SJCRH30 (cell line): ENCODE measurements at places on chromosomes 4 and X.

GRCh38 chrX:119381349-119381944 lies 17.7 kb upstream of the SLC25A43 start:
- DNase-seq, result no peak

DNA sequence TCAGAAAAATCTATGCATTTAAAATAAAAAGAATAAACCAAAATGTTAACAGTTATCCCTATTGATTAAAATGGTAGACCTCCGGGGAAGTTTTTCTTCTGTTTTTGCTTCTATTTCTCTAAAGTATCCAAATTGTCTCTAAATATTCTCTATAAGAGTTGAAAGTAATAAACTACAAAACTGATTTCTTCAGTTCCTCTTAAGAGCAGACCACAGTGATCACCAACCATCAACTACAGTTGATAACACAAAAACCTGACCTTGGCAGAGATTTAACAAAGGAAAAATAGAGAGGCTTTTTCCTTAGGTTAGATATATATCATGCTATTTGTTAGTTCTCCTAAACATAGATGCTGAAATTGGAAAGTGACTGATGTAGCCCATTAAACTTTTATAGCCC lies 27.3 kb downstream of the DDX60 start:
- DNase-seq, result no peak

GRCh38 chr4:73446336-73446938 lies 10.4 kb downstream of the AFP start:
- peak; percentile 46 for DNase-seq

- DNase-seq, result no peak
Observed at GRCh38 chr4:41647383-41647782, 101.1 kb downstream of the PHOX2B start.

DNA sequence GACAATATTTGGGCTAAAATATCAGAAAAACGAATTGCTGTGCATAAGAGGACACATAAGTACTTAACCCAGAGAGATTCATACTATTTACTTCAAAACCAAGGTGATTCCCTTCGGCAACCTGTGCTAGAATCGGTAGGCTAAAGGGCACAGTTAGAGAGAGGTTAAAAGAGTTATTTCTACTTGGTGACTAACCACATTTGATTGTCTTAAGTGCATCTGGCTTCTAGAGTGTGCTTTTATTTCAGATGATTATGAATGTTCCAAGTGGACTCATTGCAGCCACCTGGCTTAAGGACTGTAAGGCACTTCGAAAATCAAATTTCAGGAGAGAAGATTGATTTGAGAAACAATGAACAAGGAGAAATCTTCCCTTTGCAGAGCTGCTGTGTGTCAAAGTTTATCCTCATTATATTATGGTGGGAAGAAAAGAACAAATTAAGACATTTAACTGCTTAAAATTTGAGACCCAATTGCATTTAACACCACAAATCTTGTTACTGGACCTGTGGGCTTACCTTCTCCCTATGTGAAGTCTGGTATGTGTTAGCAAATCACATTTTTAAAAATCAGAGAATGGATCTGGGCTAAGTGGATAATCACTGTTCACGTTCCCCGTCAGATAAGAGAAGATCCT lies 34.0 kb downstream of the PHOX2B start:
- no peak for DNase-seq

DNA sequence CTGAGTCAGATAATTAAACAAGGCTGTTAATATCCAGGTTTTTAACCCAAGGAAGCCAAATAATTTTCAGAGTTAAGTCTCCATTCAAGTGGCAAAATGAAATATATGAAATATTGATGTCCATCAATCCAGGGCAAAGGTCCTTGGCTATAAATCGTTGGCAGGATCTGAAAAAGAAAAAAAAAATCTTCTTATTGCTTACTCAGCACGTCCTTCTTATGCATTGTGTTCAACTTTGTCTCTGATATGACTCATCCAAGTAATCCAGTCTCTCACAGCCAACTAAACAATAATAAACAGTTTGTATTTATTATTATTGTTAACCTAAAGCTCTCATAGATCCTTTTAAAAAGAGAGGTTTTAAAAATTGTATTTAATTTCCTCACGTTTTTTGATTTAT lies 851.2 kb downstream of the ADGRL3 start:
- no peak for DNase-seq

DNA sequence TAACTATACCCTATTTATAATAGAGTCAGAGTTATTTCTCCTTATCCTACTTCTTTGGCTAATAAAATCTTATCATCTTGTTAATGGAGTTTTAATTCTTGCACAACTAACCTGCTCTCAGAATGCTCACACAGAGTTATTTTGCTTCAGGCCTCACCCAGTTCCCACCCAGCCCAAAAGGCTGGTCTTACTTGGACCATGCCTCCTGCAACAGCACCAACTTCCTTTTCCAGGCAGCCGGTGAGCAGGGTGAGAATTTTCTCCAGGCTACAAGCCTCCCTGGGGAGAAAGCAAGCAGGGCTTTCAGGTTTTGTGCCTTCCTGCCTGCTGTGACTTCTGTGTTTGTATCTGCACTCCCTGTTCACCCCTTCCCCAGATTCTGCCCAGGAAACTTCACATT lies 29.1 kb upstream of the BANK1 start:
- DNase-seq, result no peak

DNA sequence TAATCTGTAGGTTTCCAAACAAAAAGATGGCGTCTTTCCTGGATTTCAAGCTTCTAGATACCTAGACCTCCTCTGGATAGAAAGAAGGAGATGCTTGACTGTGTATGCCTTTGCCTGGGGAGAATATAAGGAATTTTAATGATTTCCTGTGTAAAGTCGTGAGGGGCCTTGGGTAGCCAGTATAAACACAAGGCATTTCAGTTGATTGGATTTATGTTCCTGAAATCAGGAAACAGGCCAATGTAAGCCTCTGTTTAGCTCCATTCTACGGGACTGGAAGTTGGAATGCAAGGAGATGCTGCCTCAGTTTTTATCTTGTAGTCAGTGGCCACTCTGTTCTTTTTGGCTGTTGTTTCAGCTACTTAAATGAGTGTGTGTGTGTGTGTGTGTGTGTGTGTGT lies 137.2 kb downstream of the GUCY2F start:
- DNase-seq, result no peak

DNA sequence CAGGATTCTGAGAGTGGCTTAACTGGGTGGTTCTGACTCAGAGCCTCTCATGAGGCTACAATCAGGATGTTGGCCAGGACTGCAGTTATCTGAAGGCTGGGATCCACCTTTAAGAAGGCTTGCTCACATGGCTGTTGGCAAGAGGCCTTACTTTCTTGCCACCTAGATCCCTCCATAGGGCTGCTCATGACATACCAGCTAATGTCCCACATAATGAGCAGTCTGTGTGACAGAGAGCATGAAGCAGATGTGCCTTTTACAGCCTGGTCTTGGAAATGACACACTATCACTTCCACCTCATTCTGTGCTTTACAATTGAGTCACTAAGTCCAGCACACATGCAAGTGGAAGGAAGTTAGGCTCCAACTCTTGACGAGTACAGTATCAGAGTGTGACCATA lies 4.3 kb upstream of the RBM3 start:
- no peak for DNase-seq

GRCh38 chr4:80705311-80705710 lies 325.2 kb upstream of the BMP3 start:
- DNase-seq, result no peak

- no peak for DNase-seq
Observed at GRCh38 chr4:150250293-150250997, 172.2 kb downstream of the DCLK2 start.

GRCh38 chr4:36944232-36944631 lies 300.3 kb upstream of the NWD2 start:
- no peak for DNase-seq

DNA sequence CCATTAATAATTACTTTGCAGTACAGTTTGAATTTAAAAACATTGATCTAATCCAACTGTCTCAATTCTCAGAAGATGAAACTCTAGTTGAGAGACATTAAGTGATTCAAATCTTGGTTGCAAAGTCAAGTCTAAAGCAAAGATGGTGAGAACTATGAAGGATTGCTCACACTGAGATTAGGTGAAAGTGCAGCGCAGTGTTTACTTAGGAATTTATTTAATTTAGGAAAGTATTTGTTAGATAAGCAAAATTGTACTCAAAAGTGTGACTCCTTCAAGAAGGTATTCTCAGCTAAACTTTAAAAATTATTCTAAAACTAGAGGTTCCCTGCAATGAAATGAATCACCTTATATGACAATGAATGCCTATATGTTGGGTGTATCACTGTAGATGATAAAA lies 454.9 kb downstream of the PDGFC start:
- DNase-seq, result no peak

- DNase-seq, result no peak
Observed at GRCh38 chr4:189835505-189835904, 105.2 kb upstream of the FRG1 start.

DNA sequence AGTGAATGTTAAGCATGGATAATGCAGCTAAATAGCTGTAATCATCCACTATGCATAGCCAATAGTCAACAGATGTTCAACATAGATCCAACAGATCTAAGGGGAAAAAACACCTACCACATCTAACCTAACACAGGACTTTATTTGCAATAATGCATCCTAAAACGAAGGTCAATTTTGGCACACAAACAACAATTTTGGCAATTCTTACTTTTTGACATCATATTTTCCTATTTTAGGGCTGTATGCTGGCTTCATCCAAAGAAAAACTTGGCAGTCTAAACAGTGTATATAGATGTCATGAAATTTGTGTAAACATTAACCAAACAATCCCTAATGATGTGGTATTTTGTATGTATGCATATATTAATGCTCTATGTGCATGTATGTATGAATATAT lies 33.2 kb downstream of the UNC5C start:
- DNase-seq, result no peak

GRCh38 chr4:24921491-24921890 lies 8.6 kb upstream of the CCDC149 start:
- DNase-seq, result no peak

DNA sequence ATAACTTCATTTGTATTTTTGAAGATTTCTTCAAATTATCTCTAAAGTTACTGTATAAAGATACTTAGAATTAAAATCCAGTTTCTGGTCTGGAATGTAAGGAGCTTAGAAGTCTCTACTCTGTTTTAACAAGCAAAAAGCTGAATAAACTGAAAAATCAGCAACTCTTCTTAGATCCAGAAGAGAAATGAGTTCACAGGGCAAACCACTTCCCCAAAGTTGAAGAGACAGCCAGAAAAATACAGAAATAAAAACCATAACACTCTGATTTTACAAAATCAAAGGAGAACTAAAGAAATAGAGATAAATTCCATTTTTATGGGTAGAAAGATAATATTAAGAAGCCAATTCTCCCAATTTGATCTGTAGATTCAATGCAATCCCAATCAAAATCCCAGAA lies 1166.8 kb downstream of the ADGRL3 start:
- DNase-seq, result no peak

- DNase-seq, result peak; percentile 93
Observed at GRCh38 chr4:45064741-45065140, 338.4 kb upstream of the GNPDA2 start.

- peak; percentile 25 for DNase-seq
Observed at GRCh38 chrX:26653050-26653449, 437.1 kb downstream of the MAGEB5 start.

- no peak for DNase-seq
Observed at GRCh38 chr4:88514557-88515511, 8.7 kb downstream of the PYURF start.

- DNase-seq, result peak; percentile 22
Observed at GRCh38 chr4:137819964-137820383, 287.7 kb upstream of the PCDH18 start.

DNA sequence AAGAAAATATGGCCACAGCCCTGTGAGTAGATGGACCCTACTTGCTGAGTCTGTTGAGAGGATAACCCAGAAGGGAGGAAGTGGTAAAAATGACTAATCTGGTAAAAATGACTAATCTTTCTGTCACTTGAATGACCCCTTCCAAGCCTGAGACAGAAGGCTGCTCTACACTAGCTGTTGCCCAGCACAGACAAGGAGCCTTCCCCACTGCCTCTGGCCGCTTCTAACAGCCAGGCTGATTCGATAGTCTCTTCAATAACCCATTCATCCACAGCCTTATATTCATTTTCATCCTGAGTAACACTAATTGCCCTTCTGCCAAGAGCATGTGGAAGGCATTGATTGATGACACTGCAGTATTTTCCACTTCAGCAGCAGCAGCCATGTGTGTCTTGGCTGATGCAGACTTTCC lies 18.4 kb downstream of the MAGEB17 start:
- DNase-seq, result peak; percentile 24

DNA sequence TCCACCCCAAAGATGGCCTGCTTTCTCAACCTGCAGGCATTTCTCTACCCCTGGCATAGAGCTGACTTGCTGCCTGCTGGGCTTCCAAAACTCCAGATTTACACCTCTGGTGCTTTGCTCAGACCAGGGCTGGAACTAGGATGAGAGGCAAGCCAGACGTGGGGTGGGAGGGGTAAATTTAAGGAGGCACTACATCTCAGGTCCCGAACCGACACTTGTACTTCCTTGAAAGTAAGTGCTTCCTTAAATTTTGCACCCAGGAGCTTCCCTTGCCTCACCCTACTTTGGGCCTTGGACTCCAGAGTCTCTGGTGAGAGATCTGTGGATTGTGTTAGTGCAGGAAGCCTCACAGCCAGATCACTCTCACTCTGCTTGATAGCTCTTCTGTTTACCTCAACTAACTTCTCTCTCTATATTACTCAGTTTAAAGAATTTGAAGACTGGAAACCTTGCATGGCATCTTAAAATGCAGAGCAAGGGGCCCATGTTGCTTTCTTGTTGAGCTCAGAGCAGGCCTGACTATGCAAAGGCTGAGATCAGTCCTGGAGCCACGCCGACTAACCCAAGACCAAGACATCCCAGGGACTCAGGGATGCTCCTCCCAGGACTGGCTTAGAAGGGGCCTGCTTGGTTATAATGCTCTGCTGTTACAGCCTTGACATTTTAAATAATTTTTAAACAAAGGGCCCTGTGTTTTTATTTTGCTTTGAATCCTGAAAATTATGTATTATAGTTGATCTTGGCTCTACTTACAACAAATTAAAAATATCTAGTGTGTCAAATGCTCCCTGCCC lies 145.0 kb upstream of the LEF1 start:
- no peak for DNase-seq

- no peak for DNase-seq
Observed at GRCh38 chrX:36609616-36610585, 398.3 kb upstream of the FAM47C start.

GRCh38 chr4:80336582-80336981 lies 1.1 kb downstream of the CFAP299 start:
- peak; percentile 61 for DNase-seq

DNA sequence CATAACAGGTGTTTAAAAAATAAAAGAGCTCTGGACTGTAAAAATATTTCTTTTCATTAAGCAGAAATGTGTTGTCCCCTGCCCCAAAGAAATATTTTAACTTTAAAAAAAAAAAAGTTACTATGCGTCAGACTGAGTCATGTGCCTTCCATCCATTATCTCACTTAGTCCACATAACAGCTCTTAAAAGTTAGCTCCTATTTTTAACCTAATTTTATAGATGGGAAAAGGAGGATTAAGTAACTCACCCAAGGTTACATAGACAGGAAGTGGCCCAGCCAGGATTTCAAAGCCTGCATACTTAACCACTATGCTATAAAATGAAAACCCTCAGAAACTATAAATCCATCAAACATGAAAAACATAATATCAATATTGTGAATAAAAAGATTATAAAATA lies 97.7 kb downstream of the MANBA start:
- DNase-seq, result no peak

- no peak for DNase-seq
Observed at GRCh38 chr4:162392946-162393345, 229.1 kb upstream of the FSTL5 start.

- DNase-seq, result no peak
Observed at GRCh38 chrX:126339928-126340327, 173.8 kb upstream of the DCAF12L2 start.

- peak; percentile 13 for DNase-seq
Observed at GRCh38 chr4:115515366-115515765, 401.9 kb upstream of the NDST4 start.
